Endodermal cell (in vitro differentiated cells): ENCODE measurements at places on chromosomes 4 and X. TPM values are rescaled to one million over a fixed set of nuclear protein-coding genes. Genes with fewer than 3 reads are reported as not detected.

DNA sequence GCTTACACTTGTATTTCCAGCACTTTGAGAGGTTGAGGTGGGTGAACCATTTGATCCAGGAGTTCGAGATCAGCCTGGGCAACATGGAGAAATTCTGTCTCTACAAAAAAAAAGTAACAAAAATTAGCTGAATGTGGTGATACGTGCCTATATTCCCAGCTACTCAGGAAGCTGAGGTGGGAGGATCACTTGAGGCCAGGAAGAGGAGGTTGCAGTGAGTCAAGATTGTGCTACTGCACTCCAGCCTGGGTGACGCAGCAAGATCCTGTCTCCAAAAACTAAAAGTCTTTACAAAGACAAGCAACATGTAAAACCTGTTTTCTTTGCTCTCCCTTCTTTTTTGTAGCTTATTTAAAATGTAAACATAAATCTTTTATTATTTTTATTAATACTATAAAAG is 1156.1 kb downstream of the FAT4 start:
- no peak for DNase-seq

DNA sequence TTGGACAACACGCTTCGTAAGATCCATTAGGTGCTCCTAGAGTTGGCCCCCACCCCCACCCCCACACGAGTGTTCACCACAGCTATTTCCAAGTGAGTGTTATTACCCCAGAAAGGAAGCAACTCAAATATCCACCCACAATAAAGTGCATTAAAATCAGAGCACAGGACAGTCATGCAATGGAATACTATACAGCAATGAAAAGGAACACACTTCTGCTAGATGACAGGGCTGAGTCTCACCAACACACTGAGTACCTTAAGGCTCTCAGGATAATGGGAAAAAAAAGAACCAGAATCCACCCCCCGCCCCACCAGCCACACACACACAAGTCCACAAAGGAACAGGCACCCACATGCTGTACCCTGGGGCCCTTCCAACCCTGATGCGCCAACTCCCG is 21.0 kb downstream of the LRPAP1 start:
- no peak for DNase-seq

DNA sequence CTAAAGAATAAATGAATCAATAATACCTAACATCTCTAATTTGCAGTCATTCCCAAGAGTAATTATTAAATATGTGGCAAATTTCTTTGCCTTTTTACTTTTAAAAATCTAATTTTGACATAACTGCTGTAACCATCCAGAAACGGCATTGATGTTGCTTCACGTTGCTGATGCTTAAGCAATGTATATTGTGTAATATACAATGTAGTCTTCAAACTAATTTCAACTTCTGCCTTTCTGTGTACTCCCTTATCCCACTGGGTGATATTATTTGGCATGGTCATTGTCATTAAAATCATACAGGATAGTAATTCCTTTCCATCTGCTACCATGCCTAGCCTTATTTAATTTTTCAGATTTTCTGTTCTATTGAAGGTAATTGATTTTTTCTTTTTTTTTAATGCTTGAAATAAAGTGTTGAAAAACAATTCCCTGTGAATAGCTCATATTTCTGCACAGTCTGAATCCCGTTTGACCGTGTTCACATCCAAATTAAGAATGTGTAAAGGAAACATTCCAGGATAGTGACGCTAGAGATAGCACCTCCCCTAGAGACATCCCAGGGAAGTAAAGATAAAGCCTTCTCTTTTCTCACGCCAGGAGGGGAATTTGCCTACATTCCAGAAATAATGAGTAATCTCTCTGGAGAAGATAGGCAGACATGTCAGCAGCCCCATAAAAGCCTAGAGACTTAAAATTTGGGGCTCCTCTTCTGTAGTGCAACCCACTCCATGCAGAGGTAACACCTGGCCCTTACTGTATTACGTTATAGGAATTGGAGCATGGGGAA is 8.6 kb downstream of the FAM200B start:
- peak; percentile 66 for DNase-seq

Gene PDGFC
- 5.1 and 5.5 TPM in 2 replicates for total RNA-seq

Gene POF1B
- not detected in 2 replicates for total RNA-seq

Gene SPANXD
- not detected in 2 replicates for total RNA-seq
